ENCODE measurements at places on chromosomes 3 and 15.

DNA sequence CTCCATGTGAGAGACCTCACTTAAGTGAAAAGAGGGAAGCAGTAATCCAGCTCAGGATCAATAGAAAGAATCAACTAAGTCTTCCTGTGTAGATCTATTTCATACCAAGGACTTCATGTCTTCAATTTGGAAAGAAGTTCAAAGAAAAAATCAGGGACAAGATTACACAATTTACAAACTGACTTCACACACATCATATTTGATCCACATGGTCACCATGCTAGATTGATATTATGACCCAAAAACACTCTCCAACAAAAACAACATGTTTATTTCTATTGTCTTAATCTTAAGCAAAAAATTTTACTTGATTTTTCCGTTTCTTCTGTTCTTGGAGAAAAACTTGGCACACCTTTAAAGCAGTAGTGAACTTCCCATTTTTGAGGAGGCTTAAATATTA is 76.3 kb downstream of the THBS1 start:
- no peak for DNase-seq

GRCh38 chr3:63037116-63037515 is 161.9 kb upstream of the CADPS start:
- no peak for DNase-seq

GRCh38 chr3:74003734-74004133 is 379.0 kb upstream of the PDZRN3 start:
- no peak for DNase-seq

DNA sequence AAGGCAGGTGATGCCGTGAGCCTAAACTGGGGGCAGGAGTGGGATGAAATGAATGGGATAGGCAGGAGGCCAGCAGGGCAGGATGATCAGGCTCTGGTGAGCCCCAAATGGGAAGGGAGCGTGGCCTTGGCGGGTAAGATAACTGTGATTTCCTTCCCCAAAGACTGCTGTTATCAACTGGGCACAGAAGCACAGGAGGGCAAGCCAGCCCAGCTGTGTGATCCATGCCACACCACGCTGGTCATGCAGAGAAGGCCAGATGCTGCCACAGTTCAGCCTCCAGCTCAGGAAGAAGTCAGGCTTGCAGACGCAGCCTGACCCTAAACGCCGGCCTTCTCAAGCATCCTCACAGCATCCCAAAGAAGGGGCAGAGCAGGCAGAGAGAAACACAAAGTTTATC is 52.1 kb upstream of the GNB5 start:
- DNase-seq = no peak

DNA sequence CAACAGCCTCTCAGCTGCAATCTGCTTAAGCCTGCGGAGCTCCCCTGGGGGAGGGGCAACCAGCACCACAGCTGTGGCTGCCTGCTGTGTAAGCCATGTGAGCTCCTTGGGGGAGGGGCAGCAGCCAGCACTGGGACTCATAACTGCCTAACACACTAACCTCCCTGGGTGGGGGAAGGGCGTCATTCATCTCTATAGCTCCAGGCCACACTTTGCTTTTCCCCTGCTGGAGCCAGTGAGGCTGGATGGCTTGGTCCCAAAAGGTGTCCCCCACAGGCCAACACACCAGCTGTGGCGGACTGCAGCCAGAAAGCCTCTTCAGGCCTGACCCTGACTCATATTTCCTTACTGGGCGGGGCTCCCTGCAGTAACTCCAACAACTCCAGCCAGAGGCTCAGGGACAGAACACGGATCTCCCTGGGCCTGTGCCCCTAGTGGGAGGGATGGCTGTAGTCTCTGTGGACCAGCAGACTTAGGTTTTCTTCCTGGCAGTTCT is 129.8 kb downstream of the PPM1L start:
- DNase-seq = no peak

DNA sequence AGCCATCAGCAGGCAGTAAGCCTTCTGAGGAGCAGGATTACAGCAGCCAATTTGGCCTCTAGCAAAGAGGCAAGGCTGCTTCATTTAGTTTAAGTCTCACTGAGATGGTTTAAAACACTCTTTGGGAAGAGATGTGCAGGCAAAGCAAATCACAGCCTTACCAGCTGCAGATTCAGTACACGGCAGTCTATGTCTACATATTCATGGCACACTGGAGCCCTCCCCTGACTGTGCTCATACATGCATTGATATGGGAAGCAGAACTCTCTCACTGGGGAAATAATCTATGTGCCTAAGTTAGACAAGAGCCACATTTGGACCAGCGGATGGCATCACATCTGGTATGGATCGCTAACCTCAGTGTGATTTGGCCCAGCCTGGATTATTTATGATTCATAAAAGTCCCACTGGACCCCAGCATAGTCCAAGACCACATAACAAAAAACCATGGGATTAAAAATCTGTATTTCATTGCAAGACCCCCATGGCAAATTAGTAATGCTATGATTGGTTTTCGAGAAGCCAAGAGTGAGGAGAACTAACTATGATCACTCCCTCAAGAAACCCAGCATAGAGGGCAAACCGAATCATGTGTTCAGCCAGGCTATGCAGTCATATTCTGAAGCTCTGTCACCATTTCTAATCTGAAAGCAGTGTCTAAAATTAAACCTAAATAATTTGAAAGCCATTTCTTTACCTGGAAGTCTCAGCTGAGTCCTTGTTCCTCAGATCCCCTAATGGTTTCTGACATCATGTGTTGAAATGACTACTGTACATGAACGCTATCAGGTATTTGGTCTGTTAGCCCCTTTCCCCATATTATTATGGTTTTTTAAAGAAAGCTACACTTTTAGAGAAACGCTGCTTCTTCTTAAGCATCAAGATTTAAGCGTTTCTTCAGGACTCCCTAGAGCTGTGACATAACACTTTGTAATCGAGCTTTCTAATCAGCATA is 1.2 kb downstream of the PRICKLE2 start:
- no peak for DNase-seq

GRCh38 chr15:38454696-38455090 is 766 bp downstream of the FAM98B start:
- no peak for DNase-seq

GRCh38 chr3:140386357-140387100 is 291.3 kb upstream of the TRIM42 start:
- DNase-seq = no peak

DNA sequence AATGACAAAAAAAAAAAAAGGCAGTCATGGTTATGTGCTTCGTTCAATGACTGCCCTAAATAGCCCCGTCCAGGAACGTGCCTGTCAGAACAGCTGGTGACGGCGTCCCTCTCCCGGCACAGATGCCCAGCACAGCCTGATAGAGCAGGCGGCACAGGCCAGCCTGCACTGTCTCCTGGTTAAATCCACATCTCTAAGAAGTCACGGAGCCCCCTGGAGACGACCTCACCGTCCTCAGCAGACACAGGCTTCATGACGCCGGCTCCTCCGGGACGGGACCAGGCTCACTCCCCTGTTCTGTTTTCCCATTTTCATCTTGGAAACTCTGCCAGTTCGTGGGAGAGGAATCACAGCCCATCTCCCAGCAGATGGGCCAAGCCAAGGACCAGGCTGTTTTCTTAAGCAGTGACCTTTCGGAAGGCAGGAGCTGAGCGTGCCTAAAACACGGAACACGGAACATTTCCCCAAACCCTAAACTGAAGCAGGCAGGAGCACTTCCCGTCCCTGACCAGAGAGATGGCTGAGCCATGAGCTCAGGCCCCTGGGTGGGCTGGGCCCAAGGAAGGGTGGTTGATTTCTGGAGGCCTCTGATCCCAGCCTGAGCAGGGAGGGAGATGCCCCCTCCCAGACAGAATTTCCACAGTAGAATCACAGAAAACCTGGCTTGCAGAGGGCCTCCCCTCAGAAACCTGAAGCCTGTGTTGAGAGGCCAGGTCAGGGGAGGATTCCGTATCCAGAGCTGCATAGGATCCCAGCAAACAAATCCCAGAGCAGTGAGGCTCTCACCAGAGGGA is 35.9 kb downstream of the ADCY5 start:
- no peak for DNase-seq

- no peak for DNase-seq
Observed at GRCh38 chr3:94904156-94904674, 841.4 kb downstream of the NSUN3 start.

DNA sequence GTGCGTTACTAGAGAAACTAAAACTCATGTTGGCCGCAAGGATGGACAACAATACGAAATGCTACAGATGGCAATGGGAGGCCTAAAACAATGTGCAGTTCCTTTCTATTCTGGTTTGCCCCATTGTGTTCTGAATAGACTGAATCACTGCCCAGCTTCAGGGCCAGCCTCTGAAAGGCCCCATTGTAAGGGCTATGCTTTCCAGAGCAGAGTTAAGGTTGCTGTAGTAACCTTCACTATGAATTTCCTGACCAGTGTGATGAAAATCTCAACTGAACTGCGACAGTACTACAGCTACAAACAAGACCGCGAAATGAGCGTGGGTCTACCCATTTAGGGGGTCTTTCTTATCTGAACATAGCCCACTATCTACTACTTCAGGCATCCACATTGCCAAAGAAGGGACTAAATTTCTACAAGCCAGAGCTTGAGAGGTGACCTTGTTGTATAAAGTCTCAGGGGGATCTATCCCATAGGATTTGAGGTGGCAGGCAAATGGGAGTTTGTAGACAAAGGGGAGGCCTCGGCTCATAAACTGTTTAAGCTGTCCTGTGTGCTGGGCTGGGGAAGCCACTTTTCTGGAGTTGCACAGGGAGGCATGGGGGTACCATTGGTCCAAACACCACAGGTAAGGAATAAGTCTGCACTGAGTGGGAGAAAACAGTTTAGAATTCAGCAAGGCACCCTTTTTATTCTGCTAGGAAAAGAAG is 80.1 kb downstream of the MYO1E start:
- no peak for DNase-seq
